ENCODE measurements at places on chromosomes 2 and 18.

GRCh38 chr2:195626507-195626906 is 30.5 kb upstream of the SLC39A10 start:
- DNase-seq = no peak

DNA sequence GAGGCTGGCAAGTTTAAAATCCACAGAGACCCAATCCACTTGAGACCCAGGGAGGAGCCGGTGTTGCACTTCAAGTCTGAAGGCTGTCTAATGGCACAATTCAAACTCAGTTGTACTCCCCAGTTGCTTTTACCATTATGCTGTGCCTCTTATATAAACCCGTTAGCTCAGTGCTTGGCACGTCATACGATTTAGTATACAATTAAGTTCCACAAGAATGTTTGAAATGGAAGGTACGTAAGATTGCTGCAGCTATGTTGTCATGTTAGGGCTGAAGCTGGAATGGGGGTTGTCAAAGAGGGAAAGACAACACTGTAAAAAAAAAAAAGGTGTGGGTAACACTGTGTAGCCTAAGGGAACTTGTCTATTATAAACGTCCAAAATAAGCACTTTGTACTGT is 30.2 kb downstream of the LIMS1 start:
- DNase-seq = no peak

GRCh38 chr18:39825485-39826150 is 2129.4 kb upstream of the PIK3C3 start:
- peak; percentile 18 for DNase-seq

- DNase-seq = no peak
Measured at GRCh38 chr18:5162111-5162510, 34.9 kb downstream of the AKAIN1 start.

GRCh38 chr2:12929758-12930157 is 213.0 kb downstream of the TRIB2 start:
- DNase-seq = no peak

GRCh38 chr2:3440477-3440876 is 61.0 kb downstream of the TRAPPC12 start:
- DNase-seq = no peak

DNA sequence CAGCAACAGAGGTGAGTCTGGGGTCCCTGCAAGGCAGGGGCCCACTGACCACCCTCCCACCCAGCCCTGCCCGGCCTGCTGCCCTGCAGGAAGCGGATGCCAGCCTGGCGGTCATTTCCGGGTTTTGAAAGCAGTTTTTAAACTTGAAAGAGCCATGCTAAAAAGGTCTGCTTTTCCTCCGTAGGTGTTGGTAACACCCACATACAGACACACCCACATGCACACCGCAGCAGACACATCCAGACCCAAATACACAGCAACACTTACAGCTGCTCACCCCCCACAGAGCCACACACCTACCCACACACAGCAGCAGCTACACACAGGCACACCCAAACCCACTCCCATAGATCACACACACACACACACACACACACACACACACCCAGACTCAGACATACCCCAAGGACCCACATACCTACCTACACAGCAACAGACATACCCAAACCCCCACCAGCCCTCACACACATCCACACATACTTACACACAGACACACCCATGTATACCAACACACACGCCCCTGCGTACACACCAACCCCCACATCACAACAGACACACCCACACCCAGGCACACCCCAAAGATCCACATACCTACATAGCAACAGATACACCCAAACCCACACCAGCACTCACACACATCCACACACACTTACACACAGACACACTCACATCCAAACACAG is 7.6 kb downstream of the ZFP36L2 start:
- DNase-seq = no peak

Data from NCI-H1436 treated with DMSO at 0.1 percent for 48 hours (cell line).